NCI-H1436 (cell line): ENCODE measurements at places on chromosomes 5 and 9.
A peak's percentile ranks its signal among the peaks of the same experiment; 100 is the strongest.

GRCh38 chr5:160513485-160513884 lies 91.8 kb downstream of the PTTG1 start:
- DNase-seq: no peak

DNA sequence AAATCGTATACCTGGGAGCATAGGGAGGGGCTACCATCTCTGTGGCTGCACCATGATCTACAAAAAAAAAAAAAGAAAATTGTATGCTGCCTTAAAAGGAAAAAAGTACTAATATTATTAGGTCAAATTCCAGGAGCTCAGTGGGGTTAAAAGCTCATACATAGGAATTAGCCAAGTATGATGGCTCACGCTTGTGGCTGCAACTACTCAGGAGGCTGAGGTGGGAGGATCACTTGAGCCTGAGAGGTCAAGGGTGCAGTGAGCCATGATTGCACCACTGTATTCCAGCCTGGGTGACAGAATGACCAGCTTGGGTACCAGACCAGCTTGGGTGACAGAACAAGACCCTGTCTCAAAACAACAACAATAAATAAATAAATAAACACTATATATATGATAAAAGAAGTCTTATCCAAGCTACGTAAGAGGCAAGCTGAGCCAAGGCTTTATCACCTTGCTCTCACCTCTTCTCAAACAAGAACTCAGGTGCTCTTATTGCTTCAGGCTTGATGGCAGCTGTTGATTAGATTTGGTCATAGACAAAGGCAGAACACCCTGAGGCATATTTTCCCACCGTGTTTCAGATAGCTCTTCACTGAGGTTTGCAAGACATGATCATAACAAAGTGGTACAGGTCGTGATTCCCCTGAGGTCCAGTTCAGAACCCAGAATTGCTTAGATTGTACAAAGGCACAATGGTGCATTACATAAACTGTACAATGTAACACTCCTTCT lies 3.3 kb upstream of the FBXW11 start:
- no peak for DNase-seq

GRCh38 chr5:168889039-168889438 lies 309.9 kb upstream of the PANK3 start:
- no peak for DNase-seq

DNA sequence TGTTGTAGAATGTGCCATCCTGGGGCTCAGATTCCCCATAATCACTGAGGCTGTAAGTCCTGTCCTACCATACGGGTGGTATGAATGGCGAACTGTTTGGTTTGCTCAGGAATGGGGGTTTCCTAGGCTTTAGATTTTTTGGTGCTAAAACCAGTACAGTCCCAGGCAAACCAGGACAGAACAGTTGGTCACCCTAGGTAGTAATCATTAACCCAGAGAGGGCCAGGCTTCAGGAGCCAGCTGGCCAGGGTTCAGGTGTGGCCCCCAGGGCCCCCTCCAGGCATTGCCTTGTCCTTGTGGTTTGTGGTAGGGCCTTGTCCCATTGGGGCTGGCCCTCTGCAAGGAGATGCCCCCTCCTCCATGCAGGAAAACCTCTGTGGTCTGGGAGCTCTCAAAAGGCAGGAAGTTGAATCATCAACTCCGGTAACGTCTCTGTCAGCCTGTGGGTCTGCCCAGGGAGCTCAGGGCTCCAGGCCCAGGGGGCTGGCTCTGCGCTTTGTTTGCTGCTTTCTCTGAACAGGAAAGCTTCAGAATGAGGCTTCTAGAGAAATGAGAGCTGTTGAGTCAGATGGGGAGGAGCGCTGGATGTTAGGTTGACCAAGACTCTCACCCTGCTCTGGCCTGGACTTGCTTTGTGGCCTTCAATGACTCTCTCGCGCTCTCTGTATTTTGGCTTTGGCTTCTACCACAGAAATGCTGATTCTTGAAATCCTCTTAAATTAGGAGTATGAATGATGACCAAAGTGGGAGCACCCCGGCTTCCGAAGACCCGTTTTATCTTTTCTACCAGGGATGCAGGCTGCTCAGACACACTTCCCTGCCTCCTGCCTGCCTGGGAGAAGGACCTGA lies 22.2 kb upstream of the JADE2 start:
- no peak for DNase-seq

- DNase-seq: no peak
Observed at GRCh38 chr5:177468685-177469628, 4.5 kb downstream of the DBN1 start.

GRCh38 chr5:158805195-158805594 lies 294.5 kb downstream of the EBF1 start:
- no peak for DNase-seq

DNA sequence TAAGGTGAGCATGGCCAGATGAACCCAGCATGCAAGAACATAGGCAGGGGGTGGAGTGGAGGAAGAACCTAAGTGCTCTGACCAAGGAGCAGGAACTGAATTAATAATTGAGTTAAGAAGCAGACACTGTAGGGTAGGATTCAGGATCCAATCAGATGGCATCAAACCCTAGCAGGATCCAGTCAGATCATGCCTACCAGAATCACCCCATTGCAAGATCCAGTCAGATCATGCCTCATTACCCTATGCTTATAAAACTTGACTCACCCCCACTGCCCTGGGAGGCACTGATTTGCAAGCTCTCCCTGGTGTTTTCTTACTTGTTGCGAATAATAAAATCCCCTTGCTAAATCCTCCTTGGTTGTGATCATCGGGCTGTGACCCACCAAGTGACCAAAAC lies 19.7 kb downstream of the TUSC1 start:
- DNase-seq: no peak

DNA sequence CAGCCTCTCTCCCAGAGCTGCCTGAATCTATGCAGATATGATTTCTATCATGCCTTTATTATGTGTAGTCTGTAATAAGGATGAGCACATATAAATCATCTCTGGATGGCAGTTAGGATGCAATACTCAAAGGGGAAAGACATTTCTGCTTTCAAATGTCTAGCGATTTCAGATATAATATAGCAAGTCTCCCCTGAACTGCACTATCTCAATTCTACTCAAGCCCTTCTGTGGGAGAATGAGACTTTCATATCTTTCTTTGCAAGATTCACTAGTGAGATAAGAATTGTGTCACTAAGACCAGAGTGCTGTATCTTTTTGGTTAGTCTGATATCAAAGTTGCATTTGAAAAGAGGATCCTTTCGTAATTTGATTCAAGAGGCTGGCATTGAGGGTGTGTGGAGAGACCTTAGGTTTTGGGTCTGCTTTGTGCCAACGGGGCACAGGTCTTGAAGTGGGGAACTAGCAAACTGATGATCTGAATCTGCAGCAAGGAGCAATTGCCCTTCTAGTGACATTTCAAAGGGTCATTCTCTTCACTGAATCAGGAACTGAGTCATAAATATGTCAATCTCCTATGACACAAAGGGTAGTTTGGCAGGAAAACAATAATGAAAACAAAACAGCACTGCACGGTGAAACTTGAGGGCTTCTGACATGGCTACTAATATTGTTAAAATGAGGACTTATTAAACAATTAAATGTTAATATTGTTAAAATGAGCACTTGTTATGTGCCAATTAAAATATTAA lies 305.5 kb upstream of the CLINT1 start:
- no peak for DNase-seq

DNA sequence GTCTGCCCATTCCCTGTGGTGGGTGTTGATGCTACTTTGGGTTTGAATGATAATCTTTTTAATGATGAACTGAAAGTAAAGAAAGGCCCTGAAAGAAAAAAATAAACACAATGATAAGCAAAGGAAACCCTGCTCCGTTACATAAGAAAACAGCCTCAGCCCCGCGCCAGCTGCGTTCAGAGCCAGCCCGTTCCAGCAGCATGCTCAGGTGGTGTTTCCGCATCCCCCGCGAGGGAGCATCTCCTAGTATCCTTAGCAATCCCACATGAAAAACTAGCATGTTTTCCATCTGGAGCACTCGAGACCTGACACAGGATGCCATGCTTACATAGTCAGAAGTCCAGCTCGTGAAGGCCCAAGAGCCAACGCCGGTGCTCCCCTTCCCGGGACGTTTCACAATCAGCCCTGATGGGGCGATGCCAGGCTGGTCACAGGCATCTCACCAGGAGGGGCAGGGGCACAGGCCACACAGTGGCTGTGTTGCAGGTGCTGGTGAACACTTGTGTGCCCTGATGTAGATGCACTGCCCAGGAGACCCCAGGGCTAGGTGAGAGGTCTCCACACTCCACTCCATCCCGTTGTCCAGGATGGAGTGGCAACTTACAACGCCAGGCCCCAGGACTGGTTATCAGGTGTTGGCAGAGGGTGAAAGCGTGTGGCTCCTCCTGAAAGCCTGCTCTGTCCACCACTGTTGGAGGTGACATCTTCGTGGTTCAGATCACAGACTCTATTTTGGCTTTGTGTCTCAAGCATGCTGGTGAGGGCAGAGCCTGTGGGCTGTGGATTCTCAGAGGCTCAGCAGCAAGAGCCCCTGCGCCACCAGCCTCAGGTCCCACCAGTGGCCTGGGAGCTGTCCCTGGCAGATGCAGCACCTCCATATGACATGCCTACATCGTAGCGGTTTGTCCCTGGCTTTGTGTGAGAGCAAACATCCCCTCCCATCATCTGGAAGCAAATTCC lies 246.8 kb upstream of the IRX1 start:
- no peak for DNase-seq

DNA sequence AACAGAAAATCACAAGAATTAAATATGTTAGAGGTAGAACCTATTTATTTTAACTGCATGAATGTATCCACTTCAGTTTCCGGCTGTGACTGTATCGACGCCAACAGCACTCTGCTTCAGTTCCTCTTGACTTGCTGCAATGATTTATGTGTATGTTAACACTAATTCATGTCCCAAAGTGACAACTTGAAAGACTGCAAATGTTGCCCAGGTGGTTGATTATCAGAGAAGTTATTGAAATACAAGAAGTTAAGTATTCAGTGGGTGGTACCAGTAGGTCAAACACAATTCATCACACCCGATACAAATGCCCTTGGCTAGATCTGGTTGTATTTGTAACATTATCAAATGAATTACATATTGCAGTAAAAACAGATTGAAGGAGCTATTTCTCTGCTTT lies 622.7 kb upstream of the CDH18 start:
- no peak for DNase-seq

GRCh38 chr9:96686638-96687335 lies 31.7 kb upstream of the PRXL2C start:
- no peak for DNase-seq

- no peak for DNase-seq
Observed at GRCh38 chr5:170497311-170498038, 6.3 kb upstream of the KCNIP1 start.

DNA sequence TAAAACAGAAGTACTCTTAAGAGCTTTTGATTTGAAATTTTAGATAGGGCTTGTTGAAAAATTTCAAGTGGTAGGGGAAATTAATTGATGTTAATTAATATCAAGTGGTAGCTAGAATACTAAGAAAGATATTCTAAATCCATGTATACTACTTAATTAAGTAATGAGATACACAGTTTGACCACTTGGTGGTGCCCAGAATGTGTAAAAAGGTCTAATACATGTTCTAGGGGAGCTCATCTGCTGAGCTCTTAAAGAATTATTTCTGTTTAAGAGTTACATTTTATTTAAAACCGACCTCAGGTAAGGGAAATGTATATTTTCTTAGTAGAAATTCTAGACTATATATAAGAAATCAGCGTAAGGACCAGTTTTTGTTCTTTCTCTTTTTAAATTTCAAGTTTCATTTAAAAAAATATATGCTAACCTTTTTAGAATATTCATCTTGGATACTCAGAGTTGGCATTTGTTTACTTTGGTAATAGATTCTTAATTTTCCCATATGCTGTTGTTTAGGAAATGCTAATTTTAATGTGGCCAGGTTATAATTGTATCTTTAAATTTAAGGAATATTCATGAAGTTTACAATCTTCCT lies 61.5 kb downstream of the LNPEP start:
- DNase-seq: peak; percentile 15

- no peak for DNase-seq
Observed at GRCh38 chr9:103355000-103355399, 359.9 kb downstream of the CYLC2 start.

- no peak for DNase-seq
Observed at GRCh38 chr5:149615976-149616375, 34.7 kb downstream of the ARHGEF37 start.

- no peak for DNase-seq
Observed at GRCh38 chr5:36001032-36001431, 9.8 kb upstream of the UGT3A1 start.

GRCh38 chr9:36258208-36258995 lies at the start of gene GNE:
TSS of gene GNE (minus strand) at chr9:36258448. CDS start at chr9:36249355, 9,093 bp downstream.
- peak; percentile 94 for DNase-seq

DNA sequence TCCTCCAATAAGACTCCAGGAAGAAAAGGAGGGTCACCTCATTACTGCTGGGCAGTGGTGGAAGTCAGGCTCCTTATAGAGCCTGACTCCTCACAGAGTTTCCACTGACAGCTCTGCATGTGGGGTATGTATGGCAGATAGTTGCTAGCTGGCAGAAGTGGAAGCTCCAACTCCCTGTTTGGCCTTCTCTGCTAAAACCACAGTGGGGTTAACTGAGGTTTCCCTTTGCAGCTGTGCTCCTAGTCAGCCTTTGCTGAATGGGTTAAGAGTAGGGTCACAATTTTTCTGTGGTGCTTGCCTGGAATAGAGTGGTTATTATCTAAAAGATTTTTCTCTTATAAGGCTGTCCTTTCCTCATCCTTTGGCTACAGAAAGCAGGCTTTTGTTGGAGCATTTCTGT lies 327.5 kb downstream of the FBXL17 start:
- no peak for DNase-seq

DNA sequence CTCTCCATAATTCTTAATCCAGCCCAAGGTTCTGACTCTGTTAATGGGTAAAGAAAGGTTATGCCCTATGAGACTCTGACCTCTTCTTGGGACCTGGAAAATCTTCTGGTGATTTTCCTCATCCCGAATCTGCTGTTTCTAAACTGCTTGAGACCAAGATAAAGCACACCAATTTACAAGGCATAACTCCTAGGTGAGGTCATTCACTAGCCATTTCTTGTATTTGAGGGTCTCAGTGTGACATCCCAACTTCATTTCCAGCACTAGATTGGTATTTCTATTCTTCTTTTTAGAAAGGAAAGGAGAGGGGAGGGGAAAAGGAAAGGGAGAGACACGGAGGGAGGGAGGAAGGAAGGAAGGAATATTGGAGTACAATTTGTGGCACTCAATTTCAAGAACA lies 51.6 kb downstream of the SLC1A1 start:
- no peak for DNase-seq

- no peak for DNase-seq
Observed at GRCh38 chr5:2496126-2496525, 255.4 kb downstream of the IRX2 start.

DNA sequence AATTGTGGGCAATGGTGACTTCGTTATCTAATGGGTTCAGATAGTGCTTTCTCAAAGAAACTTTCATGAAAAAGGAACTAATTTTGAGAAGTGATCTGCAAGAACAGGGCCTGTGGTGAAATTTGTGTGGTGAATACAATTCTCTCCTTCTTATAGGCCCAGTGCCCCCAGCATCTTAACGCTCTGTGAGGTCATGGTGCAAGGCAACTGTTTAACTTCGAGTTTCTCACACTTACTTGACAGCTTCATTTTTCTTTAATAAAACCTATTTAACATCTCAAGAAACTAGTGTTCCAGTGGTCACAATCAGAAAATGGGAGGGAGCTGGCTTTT lies 69.2 kb downstream of the FAM114A2 start:
- DNase-seq: no peak
